Activated CD4-positive, alpha-beta T cell treated with anti-CD3 and anti-CD28 coated beads, Interleukin-2, Interleukin-4, amounts not matched to agents 100 ng/mL and 50 ng/mL, durations not matched to agents 16 hours and 8 hours (primary cell): ENCODE measurements at places on chromosomes 11 and 22.

DNA sequence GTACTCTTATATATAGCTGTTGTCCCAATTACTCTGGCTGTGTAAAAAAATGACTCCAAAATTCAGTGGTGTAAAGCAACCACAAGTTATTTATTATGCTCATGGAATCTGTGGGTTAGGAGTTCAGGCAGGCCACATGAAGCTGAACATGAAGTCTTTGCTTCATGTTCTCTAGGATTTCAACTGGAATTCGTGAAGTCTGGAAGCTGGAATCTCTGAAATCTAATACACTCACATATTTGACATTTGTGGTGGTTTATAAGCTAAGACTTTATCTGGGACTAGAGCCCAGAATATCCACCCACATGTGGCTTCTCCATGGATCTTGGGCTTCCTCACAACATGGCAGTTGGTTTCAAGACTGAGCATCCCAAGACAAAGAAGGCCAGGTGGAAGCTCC lies 430.6 kb downstream of the MIAT start:
- DNase-seq: no peak

DNA sequence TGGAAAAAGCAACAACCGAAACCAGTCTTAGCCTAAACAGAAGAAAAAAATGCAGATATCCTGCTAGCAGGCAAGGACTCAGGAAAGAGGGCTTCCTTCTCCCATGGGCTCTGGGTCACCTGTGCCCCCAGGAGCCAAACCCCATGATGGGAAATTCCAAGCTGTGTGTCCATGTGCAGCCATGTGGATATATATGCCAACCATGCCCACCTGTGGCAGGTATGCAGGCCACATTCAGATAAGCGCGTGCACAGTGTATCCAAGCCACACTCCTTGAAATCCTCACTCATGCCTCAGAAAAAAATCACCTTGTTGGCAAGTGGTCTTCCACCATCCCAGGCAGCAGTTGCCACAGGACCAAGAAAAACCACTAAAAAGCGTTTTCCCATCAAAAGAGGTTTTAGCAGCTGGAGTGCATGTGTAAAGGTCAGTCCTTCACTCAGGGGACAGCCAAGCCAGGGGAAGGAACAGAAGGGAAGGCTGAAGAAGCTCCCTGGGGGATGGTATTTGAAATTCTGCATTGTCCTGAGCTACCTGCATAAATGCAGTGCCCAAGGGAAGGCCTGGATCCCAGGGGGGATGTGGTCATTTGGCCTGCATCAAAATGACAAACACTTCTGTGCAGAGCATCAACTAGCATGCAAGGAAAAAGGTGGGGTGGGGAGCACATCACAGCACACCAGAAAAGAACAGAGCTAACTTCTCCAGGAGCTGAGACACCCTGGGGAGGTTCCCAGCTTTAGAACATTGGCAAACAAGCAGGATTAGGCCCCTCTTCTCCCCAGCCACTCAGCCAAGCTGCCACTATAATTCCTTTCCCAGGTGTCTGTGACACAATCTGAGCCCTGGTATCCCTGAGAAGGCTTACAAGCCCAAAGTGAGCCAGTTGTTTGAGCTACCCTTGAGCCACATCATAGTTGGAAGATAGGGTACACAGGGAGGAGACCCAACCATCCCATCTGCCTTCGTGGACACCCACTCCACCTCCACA lies 76.2 kb downstream of the GALNT18 start:
- DNase-seq: no peak

DNA sequence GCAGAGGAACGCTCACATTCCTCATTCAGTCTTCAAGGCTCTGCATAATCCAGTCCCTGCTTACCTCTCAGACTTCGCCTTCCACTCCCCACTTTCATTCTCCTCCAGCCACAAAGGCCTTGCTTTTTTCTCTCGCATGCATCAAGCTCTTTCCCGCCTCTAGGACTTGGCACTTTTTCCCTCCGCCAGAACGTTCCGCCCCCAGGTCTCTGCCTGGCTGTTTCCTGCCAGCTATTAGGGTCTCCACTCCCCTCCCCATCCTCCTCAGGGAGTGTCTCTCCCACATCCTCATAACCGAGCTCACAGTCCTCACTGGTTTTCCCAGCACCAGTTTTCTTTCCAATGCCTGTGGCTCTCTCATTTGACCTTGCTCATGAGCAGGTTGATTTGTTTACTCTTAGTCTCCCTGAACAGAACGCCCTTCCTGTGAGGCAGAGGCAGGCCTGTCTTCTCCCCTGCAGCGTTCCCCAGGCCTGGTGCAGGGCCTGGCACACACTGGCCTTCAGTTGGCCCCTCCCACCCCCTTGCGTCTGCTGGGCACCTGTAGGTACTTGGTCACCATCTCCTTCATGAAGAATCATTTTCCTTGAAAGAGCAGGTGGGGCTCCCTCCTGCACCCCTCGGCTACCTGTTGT lies 75.2 kb downstream of the RTL6 start:
- no peak for DNase-seq

GRCh38 chr22:25759825-25760231 lies 17.8 kb downstream of the MYO18B start:
- DNase-seq: no peak

DNA sequence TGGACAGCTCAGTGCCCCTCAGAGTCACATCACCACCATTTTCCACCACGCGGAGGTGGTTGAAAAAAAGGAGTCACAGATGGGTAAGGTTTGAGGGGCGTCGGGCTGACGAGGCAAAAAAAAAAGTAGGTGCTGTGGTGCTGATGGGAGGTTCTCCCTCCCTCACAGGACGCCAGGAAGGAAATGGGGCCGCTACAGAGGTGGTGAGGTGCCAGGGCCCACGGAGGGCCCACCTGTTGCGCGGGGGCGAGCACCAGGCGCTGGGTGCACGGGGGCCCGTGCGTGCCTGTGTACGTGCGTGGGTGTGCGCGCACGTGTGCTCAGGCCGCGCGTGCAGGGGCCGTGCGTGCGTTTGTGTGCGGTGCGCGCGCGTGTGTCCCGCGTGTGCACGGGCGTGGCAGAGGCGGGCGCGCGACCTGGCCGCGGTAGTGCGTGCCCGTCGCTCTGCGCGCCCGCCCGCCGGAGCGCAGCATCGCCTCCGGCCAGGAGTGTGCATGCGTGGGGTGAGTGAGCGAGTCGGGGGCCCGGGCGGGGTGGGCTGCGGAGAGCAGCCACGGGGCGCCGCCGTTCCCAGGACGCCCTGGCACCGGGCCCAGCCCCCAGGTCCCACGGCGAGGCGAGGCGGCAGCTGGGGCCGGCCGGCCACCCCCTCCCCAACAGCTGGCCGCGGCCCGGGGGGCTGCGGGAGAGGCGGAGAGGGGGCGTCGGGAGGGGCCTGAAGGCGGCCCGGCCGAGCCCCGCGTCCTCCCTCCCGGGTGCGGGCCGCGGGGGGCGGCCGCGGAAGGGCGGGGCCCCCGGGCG lies 2.8 kb downstream of the PDGFB start:
- no peak for DNase-seq

DNA sequence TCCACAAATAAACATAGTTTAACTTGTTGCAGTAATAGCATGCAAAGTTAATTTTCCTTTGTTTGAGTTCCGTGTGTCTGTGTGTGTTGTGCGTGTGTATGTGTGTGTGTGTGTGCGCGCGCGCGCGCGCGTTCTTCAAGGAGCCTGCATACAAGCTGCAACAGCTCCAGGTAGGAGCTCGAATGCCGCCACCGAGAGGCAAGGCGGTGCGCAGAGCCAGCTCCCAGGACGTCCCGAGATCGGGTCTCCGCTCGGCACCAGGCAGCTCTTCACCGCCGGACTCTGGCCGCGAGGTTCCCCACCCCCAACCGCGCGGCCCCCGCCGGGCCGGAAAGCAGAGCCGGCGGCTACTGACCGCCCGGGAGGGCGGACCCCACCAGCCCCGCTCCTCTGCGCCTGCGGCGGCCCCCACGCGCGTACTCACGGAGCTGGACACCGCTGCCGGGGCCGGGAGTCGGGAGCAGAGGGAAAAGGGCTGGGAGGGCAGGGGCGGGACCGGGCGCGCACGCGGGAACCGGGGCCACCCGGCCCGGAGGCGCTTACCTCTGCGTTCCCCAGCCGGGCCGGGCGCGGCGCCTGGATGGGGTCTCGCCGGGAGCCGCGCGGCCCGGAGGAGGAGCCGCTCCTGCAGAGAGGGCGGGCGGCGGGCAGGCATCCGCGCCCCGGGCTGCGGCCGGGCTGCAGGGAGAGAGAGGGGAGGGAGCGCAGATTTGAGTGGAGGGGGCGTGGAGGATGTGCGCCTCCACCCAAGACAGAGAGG lies 40.4 kb upstream of the AKIP1 start:
- DNase-seq: peak; percentile 24

DNA sequence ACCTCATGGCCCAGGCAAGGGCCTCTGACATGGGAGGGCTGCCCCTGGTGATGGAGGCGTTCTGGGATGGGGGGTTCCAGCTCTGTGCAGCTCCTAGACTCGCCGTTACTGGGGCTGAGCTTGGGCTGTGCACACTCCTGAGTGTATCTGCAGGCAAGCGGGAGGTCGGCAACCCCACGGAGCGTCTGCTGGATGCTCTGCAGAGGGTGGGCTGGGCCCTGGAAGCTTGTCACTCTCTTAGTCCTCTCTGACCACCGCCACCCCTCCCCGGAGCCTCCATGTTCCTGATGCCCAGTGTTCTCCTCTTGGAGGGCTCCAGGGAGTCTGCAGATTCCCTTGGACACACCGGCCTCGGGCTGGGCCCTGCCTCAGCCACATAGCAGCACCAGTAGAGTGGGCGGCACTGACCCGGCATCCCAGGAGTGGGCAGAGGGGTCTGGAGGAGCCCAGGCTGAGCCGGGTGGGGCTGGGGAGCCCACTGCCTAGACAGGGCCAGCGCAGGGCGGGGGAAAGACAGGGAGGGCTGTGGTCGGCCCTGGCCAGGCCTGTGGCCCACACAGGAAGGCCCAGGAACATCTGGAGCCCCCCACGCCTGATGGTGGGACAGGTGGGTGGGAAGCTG lies 20.6 kb upstream of the MUC5B start:
- peak; percentile 3 for DNase-seq

DNA sequence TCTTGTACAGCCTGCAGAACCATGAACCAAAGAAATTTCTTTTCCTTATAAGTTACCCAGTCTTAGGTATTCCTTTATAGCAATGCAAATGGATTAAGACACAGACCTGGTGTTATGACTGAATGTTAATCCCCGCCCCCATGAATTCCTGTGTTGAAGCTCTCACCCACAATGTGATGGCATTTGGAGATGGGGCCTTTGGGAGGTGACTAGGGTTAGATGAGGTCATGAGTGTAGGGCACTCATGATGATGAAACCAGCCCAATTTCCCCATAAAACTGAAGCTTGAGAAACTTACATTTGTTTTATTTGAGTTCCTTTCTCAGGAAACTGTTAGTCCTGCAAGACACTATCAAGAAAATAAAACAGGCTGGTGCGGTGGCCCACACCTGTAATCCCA lies 115.8 kb upstream of the THY1 start:
- no peak for DNase-seq

DNA sequence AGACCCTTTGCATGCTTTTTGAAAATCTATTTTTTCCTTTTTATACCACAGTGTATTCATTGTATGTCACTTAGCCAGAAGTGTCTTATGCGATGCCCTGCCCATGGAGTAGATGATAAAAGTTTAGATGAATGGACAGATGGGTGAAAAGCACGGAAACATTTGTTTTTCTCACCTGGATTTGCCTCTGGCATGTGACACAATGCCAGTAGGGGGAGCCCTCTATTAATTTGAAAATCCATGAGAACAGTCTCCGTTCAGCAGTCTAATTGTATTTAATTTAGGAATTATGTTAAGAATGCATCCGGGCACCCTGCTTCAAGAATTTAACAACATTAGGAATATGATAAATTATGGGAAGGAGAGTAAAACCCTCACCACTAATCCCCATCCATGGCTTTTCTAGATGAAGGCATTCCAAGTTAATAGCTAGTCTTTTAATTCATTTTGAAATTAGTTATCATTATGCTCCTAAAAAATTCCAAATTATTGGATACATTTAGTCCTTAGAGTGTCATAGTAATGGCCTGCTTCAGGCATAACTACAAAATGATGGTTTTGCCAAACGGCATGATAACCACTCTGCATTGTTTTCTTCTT lies 55.3 kb upstream of the ALKBH3 start:
- DNase-seq: peak; percentile 17

- DNase-seq: no peak
Observed at GRCh38 chr22:28297504-28297903, 378.4 kb upstream of the PITPNB start.

- no peak for DNase-seq
Observed at GRCh38 chr11:36311926-36312595, 16.0 kb downstream of the PRR5L start.

DNA sequence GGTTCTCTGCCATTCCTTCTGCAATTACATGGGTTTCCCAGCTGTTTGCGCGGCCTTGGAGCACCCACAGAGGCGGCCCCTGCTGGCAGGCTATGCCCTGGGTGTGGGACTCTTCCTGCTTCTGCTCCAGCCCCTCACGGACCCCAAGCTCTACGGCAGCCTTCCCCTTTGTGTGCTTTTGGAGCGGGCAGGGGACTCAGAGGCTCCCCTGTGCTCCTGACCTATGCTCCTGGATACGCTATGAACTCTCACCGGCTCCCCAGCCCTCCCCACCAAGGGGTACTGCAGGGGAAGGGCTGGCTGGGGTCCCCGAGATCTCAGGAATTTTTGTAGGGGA lies 2.6 kb downstream of the RCE1 start:
- DNase-seq: no peak

- DNase-seq: no peak
Observed at GRCh38 chr22:33739516-33739915, 180.8 kb downstream of the LARGE1 start.

- no peak for DNase-seq
Observed at GRCh38 chr11:86675017-86675416, 2.6 kb upstream of the ME3 start.

DNA sequence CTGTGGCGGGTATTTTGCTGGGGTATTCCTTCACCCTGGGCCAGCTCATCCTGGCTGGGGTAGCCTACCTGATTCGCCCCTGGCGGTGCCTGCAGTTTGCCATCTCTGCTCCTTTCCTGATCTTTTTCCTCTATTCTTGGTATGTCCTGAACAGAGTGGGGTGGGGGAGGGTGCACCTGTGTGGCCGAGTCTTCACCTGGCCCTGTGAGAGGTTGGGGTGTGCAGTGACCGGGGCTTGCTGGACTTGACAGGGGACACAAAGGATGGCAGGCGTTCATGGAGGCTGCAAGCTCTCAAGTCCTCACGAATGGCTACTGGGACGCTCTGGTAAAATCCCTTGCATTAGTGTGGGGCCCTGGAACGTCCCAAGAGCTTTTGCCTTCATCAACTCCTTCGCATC lies 39.3 kb downstream of the CAPN1 start:
- DNase-seq: no peak

DNA sequence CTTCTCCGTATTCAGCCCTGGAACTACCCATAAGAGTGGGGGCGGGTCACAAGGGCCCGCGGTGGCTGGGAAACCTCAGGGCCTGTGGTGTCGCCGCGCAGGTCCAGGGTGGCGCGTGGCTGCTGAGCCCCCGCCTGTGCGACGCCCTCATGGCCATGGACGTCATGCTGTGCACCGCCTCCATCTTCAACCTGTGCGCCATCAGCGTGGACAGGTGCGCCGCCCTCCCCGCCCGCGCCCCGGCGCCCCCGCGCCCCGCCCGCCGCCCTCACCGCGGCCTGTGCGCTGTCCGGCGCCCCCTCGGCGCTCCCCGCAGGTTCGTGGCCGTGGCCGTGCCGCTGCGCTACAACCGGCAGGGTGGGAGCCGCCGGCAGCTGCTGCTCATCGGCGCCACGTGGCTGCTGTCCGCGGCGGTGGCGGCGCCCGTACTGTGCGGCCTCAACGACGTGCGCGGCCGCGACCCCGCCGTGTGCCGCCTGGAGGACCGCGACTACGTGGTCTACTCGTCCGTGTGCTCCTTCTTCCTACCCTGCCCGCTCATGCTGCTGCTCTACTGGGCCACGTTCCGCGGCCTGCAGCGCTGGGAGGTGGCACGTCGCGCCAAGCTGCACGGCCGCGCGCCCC lies 2.4 kb downstream of the DRD4 start:
- DNase-seq: no peak

- DNase-seq: no peak
Observed at GRCh38 chr11:57294225-57295131, 30.3 kb downstream of the TNKS1BP1 start.
